ENCODE measurements at places on chromosomes 2 and 18.

DNA sequence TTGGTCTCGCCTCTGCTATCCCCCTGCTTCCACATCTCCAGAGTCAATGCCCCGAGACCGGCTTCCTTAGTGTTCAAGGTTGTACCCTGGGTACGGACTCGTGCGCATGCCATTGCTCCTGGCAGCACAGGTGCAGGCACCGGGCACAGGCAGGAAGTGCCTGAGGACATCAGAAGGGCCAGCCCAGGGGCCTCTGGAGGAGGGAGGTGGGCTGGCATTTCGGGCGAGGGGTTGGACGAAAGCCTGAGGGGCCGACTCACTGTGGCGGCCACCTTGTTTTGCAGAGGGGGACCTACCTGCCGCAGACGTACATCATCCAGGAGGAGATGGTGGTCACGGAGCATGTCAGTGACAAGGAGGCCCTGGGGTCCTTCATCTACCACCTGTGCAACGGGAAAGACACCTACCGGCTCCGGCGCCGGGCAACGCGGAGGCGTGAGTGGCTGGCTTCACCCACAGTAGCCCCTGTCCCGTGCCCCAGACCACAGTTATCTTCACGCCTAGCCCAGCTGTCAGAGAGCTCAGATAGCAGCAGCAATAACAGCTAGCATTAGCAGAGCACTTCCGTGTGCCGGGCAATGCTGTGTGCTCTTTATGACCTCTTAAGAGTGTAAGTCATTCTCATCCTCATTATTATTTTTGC lies 12.5 kb downstream of the ITM2C start:
- H3K4me1 ChIP-seq, result no peaks in the 10 kb centered on the region
- no peak overlapping the region for H3K4me3 ChIP-seq
- H3K36me3 ChIP-seq, result peaks cover 4% of the 10 kb centered on the region
- DNase-seq, result no peak
- no peaks in the 10 kb centered on the region for H3K27me3 ChIP-seq
- no peak overlapping the region for H3K27ac ChIP-seq

DNA sequence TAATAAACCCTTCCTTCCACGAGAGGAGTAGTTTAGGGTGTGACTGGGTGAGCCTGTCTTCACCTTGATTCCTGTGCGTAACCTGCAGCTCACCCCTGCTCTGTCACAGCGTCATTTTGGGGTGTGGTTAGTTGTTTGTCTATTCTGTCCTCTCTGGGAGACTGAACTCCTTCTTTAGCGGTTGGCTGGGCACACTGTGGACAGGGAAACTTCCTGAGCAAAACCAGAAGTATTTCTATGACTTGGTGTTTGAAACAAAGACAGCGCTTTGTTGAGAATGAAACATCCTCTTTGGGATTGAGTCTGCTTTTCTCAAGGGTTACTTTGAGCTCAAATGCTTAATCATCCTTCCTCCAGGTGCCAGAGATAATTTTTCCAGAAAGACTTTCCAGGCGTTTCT lies 270.7 kb downstream of the HRH4 start:
- no peaks in the 10 kb centered on the region for H3K27me3 ChIP-seq
- H3K27ac ChIP-seq, result no peak overlapping the region
- DNase-seq, result no peak
- H3K4me3 ChIP-seq, result no peak overlapping the region

DNA sequence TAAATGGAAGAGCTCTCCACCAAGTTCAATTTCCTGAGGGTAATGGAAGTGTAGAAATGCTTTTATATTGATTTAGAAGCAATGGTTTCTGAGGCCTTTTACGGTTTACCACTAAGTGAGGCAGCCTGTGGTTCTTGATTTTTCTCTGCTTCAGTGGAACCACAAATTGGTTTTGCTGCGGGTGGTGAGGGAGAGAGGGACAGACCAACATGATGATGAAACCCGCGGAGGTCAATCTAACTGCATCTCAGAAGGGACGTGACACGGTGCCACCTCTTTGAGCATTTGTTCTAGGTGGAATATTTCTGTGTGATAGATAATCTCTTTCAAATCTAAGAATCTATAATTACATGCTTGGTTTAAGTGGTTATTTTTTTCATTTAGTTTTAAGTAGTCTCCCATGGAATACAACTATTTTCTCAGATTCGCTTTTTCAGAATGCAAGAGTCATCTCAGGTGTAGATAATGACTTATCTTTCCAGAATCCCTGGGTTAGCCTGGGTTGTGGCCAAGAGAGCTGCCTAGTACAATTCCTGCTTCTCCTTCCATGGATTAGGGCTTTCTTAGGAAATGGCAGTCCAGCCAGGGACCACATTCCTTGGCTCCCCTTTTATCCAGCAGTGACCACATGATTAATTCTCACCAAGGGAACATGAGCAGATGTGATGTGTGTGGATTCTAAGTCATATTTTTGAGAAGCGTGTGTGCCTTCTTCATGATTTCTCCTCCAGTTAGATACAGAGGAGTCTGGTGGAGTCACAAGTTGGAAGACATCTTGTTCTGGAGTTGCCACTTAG lies 52.5 kb downstream of the KCNE4 start:
- H3K36me3 ChIP-seq, result no peaks in the 10 kb centered on the region
- H3K27ac ChIP-seq, result no peak overlapping the region
- H3K4me1 ChIP-seq, result no peaks in the 10 kb centered on the region
- no peak overlapping the region for H3K4me3 ChIP-seq
- no peaks in the 10 kb centered on the region for H3K27me3 ChIP-seq

DNA sequence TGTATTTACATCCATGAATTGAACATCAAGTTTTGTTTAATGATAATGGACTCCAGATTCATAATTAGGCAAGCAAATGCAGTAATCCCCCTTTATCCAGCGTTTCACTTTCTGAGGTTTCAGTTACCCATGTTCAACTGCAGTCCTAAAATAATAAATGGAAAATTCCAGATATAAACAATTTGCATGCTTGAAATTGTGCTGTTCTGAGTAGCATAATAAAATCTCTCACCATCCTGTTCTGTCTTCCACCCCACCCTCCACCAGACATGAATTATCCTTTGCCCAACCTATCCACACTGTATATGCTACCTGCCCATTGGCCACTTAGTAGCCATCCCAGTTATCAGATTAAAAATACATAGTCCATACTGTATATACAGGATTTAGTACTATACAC lies 224.5 kb upstream of the CHAC2 start:
- H3K4me3 ChIP-seq, result no peak overlapping the region
- no peak for DNase-seq
- no peaks in the 10 kb centered on the region for H3K4me1 ChIP-seq
- H3K27ac ChIP-seq, result no peak overlapping the region
- H3K36me3 ChIP-seq, result no peaks in the 10 kb centered on the region
- H3K27me3 ChIP-seq, result no peaks in the 10 kb centered on the region

GRCh38 chr2:176187899-176188773 lies at the start of gene HOXD1:
TSS of gene HOXD1 (plus strand) at chr2:176188668. CDS start at chr2:176188802, 134 bp downstream.
- H3K27ac ChIP-seq, result no peak within 1 kb of the TSS
- DNase-seq, result no peak
- H3K4me1 ChIP-seq, result no peaks in the 10 kb centered on the region
- peak within 1 kb of the TSS; percentile 35 for H3K4me3 ChIP-seq

DNA sequence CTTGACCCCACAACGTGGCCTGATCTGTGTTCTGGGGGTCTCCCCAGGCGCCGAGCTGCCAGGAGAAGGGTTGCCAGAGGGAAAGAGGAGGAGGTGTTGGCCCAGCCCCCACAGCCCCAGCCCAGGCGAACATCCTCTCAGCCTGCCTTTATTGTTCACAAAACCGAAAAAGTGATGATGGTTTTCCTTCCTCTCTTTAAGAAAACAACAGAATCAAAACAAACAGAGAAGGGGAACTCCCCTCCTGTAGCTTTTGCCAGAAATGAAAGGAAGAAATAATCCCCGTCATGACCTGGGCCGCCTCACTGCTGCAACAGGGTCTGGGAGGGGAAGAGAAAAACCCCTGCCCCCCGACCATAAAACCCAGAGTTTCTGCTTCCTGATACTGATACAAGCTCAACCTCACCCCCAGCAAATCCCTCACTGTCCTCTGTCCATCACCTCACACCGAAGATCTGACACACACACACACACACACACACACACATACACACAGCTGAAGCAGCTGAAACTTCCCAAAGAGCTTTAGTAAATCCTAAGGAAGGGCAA lies 52.0 kb downstream of the ZFP36L2 start:
- H3K27me3 ChIP-seq, result no peaks in the 10 kb centered on the region
- no peak for DNase-seq
- no peaks in the 10 kb centered on the region for H3K36me3 ChIP-seq
- no peak overlapping the region for H3K4me3 ChIP-seq

DNA sequence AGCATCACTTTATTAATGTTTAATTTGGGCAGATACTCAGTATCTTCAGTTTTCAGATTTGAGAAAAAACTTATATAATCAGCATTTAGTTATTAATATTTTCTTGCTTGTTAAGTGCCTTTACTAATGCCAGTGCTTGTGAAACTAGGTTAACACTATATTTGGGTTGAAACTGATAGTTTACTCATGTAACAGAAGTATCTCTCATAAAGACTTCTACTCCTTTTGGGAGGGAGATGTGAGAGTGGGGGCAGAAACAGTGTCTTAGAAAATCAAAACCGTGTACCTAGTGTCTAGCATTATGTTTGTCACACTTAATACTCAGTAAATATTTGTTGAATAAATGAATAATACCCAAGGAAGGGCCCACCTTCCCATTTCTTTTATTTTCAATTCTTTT lies 129.5 kb downstream of the MSTN start:
- no peak overlapping the region for H3K4me3 ChIP-seq
- no peak overlapping the region for H3K27ac ChIP-seq
- H3K36me3 ChIP-seq, result no peaks in the 10 kb centered on the region
- DNase-seq, result no peak
- no peaks in the 10 kb centered on the region for H3K4me1 ChIP-seq

DNA sequence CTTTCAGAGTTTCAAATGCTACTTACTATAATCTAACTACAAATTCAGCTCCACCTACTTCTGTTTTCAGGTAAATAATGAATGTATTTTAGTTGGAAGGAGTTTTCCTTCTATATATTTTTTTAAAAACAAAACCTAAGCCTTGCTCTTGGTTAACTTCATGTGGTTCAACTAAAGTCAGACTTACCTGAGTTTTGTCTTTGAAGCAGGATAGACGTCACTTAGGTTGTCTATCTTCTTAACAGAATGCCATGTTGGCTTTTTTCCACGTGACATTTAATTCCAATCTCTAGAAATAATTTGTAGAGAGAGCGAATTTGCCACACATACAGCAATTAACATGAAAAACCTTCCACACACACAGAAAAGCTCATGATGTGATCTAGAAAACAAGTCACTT lies 43.9 kb upstream of the CYTIP start:
- DNase-seq, result no peak
- H3K36me3 ChIP-seq, result no peaks in the 10 kb centered on the region
- no peaks in the 10 kb centered on the region for H3K4me1 ChIP-seq
- no peak overlapping the region for H3K4me3 ChIP-seq
- H3K27me3 ChIP-seq, result no peaks in the 10 kb centered on the region

DNA sequence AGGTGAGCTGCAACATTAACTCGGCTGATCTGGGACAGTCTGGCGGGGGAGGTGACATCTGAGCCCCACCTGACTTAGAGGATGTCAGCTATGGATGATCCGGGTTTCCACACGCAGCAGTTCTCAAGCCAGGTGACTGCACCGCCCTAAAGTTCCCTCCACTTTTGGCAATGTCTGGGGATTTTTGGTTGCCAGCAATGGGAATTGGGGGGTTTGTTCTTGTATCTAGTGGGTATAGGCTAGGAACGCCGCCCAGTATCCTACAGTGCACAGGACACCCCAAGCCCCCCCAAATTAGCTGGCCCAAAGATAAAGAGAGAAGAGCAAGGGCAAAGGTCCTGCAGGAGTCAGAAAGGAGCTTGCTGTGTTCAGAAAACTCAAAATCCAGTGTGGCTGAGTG lies 544 bp upstream of the AGFG1 start:
- H3K27ac ChIP-seq, result no peak overlapping the region
- no peaks in the 10 kb centered on the region for H3K27me3 ChIP-seq
- H3K4me1 ChIP-seq, result no peaks in the 10 kb centered on the region

- no peaks in the 10 kb centered on the region for H3K27me3 ChIP-seq
- no peak overlapping the region for H3K27ac ChIP-seq
- H3K4me3 ChIP-seq, result no peak overlapping the region
- no peaks in the 10 kb centered on the region for H3K36me3 ChIP-seq
These were observed 3.2 kb upstream of the NEU2 start for GRCh38 chr2:233029321-233029720.

GRCh38 chr2:241767464-241768250 lies 9.0 kb upstream of the GAL3ST2 start:
- no peaks in the 10 kb centered on the region for H3K27me3 ChIP-seq
- H3K4me3 ChIP-seq, result no peak overlapping the region
- no peak overlapping the region for H3K27ac ChIP-seq
- H3K36me3 ChIP-seq, result no peaks in the 10 kb centered on the region
- H3K4me1 ChIP-seq, result no peaks in the 10 kb centered on the region

- no peak overlapping the region for H3K4me3 ChIP-seq
- peaks cover 2% of the 10 kb centered on the region for H3K36me3 ChIP-seq
- no peaks in the 10 kb centered on the region for H3K27me3 ChIP-seq
- DNase-seq, result no peak
- H3K4me1 ChIP-seq, result no peaks in the 10 kb centered on the region
These were observed 206.4 kb downstream of the NBAS start for GRCh38 chr2:15354596-15355366.

DNA sequence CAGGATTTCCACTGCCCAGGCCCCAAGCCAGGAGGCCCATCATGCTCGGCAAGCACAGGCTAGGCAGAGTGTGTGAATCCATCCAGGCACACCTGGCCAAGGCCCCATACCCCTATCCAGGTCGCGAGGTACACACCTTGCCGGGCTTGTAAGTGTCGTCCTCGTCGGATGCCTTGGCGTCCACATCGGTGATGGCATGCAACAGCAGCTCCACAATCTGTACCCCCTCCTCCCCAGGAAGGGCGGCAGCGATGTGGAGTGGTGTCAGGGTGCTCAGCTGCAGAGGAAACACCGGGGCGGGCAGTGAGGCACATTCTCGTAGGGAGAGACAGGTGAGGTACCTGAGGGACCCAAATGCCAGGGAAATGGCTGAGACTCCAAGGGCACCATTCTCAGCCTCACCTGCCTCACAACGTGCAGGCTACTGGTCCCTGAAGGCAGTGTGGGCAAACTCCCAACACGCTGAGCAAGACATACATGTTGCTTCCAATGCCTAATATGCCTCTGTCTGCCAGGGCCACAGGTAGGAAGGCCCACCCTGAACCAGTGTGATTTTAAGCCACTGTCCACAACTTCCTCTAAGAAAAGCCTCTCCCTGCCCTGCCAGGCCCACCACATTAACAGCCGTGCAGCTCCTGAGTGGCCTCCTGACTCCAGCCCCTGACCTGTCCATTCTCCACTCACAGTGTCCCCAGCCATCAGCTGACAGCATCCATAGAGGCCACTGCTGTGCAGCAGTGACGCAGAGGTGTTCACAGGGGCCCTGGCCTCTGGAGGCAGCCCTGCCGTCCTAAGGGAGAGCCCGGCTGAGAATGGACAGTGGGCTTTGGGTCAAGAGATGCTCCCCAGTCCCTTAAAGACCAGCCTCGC lies 44.9 kb downstream of the ANKMY1 start:
- H3K27ac ChIP-seq, result no peak overlapping the region
- H3K27me3 ChIP-seq, result no peaks in the 10 kb centered on the region
- no peak for DNase-seq
- no peak overlapping the region for H3K4me3 ChIP-seq
- H3K4me1 ChIP-seq, result no peaks in the 10 kb centered on the region
- H3K36me3 ChIP-seq, result no peaks in the 10 kb centered on the region

GRCh38 chr18:21955757-21956652 lies 213.4 kb upstream of the GATA6 start:
- no peaks in the 10 kb centered on the region for H3K4me1 ChIP-seq
- no peaks in the 10 kb centered on the region for H3K36me3 ChIP-seq
- H3K27me3 ChIP-seq, result no peaks in the 10 kb centered on the region
- peak; percentile 86 for DNase-seq
